KBM-7 (cell line): ENCODE measurements at places on chromosomes 6 and 20.

DNA sequence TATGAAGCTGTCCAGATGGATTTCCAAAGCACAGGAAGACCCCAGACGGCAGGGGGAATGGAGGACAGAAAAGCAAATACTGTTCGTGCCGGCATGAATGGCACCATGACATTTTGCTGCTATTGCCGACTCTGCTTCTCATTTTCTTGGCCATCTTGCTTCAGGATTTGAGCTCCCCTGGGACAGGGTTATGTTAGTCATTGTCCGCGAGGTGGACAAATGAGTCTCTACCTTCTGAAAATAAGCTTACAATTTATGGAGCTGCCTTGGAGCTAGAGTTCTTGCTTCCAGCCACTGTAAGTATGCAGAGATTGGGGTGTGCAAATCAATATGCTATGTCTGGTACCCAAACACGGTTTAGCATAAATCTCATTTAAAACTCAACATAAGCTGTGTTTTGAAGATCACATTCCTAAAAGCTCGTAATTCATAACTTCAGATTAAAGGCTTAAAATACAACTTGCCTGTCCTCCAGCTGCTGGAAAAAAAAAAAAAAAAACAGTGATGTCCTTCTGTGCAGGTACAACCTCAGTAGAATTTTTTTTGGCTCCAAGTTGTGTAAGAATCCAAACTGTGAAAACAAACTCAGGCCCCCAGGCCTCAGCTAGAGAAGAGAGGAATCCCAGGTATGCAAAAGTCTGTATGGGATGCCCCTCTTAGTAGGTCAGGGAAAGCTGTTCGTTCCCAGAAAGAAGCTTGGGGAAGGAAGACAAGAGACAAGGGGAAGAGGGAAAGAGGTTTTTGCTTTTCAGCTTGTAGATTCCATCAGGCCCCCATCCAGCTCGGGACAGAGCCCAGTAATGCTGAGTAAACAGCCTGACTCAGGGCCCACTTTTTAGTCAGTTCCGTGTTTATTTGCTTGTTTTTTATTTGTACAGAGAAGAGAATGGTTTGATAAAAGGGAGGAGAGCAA lies 184.2 kb upstream of the FOXA2 start:
- DNase-seq, result no peak

- no peak for DNase-seq
Measured at GRCh38 chr6:38193051-38193450, 373.5 kb downstream of the ZFAND3 start.

DNA sequence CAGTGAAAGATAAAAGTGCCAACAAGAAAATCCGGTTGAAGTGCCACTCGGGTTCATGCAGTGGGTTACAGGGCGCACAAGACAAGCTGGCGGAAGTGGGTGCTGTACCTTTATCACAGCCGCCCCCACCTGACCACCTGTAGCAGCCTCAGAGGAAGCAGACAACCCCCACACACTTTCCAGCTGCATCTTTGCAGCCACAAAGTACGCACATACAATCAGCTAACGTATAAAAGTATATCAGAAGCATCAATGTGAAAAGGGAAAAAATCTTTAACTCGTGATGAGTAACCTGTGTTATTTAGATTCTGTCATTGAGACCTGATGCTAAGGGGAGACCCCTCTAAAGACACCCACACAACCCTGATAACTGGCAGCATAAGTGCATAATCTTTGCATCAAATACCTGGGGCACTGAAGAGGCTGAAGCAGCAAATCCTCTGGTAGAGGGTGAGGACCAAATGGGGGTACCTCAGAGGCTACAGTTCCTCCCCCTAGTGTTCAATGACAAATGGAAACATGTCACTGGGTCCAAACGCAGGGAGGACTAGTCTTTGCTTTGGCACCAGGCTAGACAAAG lies 22.1 kb downstream of the BACH2 start:
- no peak for DNase-seq

DNA sequence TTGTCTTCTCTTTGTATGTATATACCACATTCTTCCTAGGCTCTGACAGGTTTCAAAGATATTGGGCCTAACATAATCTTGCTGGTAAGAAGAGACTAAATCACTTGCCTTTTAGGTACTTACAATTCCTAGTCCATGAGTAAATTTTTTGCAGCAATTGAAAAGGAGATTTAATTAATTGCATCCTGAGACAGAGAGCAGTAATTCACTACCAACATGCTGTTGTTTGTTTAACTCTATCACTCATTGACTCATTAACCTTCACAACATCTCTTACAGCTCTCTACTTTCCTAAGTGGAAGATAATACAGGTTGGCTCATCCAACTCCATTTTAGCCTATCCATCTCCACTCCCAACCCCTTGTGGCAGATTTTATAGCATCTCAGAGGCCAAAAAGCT lies 280.4 kb downstream of the ALDH8A1 start:
- DNase-seq, result no peak

DNA sequence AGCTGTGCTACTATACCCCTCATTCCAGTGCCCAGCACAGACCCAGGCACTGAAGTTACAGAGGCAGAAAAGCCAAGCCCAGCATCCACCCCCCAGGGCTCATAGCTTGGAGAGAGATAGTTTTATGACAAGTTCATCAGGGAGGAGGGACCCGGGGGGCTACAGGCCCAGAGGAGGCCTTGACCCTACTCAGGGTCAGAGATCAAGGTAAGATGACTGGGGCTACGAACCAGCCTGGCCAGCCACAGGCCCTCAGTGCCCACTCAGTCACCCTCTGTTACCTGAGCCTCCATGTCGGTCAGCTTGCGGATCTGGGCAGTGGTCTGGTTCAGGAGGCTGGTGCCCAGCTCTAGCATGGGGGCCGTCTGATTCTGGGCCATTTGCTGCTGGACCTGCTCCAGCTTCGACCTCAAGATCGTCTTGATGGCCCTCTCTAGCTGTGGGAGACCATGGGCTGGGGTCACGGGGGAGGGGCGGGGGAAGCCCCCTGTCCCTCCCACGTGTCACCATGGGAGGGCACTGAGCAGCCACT lies 26.1 kb downstream of the ANGPT4 start:
- DNase-seq, result no peak

- DNase-seq, result no peak
Measured at GRCh38 chr20:22931653-22932608, 103.2 kb upstream of the SSTR4 start.

DNA sequence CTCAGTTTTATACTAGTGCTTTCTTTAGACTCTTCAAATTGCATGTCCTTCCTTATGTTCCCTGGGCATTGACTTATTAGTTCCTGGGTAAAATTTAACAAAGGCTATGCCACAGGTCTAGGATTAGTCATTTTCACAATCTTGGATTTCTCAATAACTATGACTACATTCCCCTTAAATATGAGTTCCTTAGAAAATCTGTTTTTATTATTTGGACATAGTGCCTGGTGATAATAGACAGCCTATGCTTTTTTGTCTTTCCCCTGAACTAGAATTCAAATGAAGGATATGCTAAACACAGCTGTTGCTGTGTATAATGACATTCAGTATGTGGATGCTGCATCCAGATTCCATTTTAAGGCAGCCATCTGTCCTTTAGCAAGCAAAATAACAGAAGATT lies 1252.8 kb upstream of the GJE1 start:
- DNase-seq, result no peak

DNA sequence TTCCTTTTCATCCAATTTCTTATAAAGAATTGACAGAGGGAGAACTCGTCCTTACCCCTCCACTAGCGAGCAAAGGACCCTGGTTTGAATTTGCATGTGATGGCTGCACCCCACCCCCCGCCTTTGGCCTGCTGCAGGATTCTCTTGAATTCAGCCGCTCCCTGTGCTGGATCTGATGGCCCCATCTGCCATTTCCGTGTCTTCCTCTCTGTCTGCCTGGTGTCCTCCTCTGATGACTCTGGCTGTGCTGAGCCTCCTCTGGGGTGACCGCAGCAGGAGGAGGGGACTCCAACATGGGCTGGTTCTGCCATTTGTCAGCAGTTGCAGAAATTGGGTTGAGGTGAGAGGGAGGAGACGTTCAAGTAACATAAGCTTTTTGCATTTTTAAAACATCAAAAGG lies 188.8 kb downstream of the DLL1 start:
- no peak for DNase-seq

DNA sequence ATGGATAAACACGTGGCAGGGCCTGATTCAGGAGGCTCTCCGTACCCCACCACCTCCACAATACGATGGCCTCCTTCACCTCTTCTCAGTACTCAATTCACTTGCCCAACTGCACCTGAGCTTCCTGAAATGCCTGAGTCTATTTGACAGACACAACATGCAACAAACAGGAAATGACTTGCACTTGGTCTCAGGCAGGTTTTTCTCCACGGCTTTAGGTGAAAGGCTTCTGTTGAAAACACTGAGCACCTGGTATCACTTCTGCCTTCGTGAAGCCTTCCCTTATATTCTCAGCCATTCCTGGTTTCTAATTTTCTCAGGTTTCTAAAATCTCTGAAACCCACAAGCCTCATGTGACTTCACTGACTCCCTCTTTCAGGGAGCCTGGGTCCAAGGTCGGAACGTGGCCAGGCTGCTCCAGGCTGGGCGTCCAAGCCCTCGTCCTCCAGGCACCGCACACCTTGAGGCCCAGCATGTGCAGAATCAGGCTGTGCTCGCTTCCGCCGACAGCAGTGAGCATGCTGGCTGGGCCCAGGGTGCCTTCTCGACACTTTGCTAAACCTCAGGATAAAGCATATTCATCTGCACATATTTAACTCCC lies 34.7 kb downstream of the TAF4 start:
- no peak for DNase-seq

DNA sequence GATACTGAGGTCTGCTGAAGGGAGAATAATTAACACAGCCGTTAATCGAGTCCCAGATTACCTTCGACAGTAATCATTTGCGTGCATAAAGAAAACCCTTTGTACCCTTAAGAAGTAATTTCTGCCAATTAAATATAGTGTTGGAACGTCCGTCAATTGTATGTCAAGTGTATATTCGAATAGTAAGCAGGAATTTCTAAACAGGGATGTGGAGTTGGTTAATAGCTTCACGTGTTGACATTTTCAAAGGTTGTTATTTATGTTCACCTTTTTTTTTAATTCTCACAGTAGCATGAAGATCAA lies 798 bp upstream of the SNAP91 start:
- no peak for DNase-seq

GRCh38 chr6:106787327-106788196 lies 158.2 kb downstream of the QRSL1 start:
- DNase-seq, result no peak

GRCh38 chr6:2651961-2652360 lies 98.8 kb downstream of the MYLK4 start:
- no peak for DNase-seq

GRCh38 chr6:136425793-136426192 lies 124.4 kb downstream of the MAP7 start:
- no peak for DNase-seq

- DNase-seq, result no peak
Measured at GRCh38 chr20:53888510-53888909, 181.9 kb downstream of the BCAS1 start.

- DNase-seq, result peak; percentile 51
Measured at GRCh38 chr20:17965042-17965697, 3.4 kb downstream of the SNX5 start.

GRCh38 chr6:2782356-2782708 lies 17.1 kb downstream of the WRNIP1 start:
- DNase-seq, result no peak

DNA sequence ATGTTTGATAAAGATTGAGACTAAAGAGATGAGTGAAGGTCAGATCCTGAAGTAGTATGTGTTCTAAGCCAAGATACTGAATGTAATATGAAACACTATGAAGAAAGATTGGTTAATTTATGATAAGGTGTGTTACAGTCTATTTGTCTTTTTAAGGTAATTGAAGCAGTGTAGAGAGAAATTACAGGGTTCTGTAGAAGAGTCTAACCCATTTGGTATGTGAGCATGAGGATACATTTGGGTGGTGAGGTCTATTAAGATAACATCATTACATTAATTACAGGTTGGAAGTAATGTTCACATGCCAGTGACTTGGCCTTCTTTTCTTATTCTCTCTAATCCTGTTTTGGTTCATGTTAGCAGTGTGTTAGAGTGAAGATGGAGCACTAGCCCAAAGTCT lies 61.4 kb downstream of the AFDN start:
- no peak for DNase-seq

DNA sequence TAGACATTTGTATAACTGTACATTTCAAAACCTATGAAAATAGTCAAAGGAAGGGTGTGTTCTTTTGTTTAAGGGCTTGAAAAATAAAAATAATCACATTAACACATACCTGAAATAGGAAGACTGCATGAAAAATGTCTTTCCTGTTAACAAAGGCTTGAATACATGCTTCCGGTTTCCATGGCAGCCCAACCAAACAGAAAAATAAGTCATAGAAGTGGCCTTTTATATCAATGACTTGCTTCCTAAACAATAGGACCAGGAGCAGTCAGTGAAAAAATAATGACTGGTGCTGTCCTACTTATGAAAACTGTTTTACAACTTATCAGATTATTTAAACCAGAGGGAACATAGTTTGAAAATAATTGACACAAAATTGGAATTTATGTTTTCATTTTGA lies 412.6 kb upstream of the PLCB4 start:
- no peak for DNase-seq

GRCh38 chr20:45951925-45952834 lies 17.7 kb downstream of the PCIF1 start:
- no peak for DNase-seq

- DNase-seq, result no peak
Measured at GRCh38 chr6:15580326-15580725, 82.5 kb downstream of the DTNBP1 start.

DNA sequence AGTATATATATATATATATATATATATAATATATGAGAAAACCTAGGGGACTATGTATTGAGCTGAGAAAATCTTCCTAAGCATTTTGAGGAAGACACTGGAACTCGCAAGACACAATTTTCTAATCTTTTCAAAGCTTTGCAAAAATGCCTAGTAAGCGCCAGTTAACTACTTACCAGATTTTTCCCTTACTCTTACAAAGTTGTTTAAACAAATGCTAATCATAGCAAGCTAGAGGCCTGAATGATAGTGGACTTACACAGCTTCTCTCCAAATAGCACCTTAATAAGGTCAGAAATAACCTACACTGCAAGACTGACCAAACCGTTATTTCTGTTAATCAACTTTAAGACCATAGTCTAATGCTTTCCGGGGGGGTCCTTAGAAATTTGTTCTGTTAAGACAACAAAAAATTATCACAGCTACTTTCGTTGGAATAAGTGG lies 56.1 kb upstream of the HFE start:
- peak; percentile 87 for DNase-seq

GRCh38 chr6:6771964-6772363 lies 183.4 kb downstream of the LY86 start:
- DNase-seq, result no peak

- DNase-seq, result no peak
Measured at GRCh38 chr20:23533161-23533560, 35.1 kb downstream of the CST9L start.

- DNase-seq, result no peak
Measured at GRCh38 chr20:3847429-3847940, 851 bp downstream of the MAVS start.

- DNase-seq, result no peak
Measured at GRCh38 chr6:6557886-6558285, 30.6 kb upstream of the LY86 start.

- peak; percentile 18 for DNase-seq
Measured at GRCh38 chr6:32844839-32845383, 1.1 kb upstream of the PSMB8 start.

- DNase-seq, result no peak
Measured at GRCh38 chr20:63591786-63592355, 17.8 kb upstream of the HELZ2 start.

GRCh38 chr6:41272591-41273240 lies 13.8 kb downstream of the TREM1 start:
- DNase-seq, result no peak

- DNase-seq, result no peak
Measured at GRCh38 chr20:23634985-23635767, 2.6 kb downstream of the CST3 start.

GRCh38 chr20:22063753-22064152 lies 358.3 kb downstream of the PAX1 start:
- no peak for DNase-seq
